ENCODE measurements at places on chromosomes 11 and 22. TPM values are rescaled to one million over a fixed set of nuclear protein-coding genes. Genes with fewer than 3 reads are reported as not detected.

The COMMD9 gene
- total RNA-seq: 23.9 TPM

The JAM3 gene
- 53.9 TPM for total RNA-seq

The P2RY2 gene
- not detected for total RNA-seq

DNA sequence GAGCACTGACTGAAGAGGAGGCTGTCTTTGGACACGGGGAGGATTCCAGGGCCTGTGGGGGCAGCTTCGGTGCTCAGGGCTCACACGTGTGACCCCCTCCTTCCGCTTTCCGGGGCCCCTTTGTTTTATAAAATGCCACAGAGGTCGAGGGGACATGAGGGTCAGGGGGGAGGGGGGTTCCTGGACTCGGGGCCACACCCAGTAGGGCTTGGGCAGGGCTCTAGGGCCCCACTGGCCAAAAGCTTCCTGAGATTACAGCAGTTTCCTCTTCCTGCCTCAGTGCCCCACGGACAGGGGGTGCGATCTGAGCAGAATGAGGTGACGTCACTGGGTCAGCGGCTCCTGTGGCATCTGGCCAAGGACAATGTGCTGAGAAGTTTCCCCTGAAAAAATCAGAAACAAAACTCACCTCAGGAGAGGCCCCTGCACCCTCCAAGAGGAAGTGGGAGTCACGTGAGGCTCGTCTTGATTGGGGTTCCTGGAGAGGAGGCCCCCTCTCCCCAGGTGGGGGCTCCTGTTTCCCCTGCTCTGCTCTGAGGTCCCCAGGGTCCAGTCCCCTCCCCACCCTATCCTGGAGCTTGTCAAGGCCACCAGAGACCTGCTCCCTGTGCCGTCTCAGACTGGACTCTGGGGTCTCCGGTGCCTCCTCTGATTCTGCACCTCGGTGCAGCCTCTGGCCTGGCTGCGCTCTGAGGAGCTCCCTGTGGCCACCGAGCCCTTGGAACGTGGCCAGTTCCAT is 6.4 kb upstream of the IFITM3 start:
- peak; percentile 32 for DNase-seq

DNA sequence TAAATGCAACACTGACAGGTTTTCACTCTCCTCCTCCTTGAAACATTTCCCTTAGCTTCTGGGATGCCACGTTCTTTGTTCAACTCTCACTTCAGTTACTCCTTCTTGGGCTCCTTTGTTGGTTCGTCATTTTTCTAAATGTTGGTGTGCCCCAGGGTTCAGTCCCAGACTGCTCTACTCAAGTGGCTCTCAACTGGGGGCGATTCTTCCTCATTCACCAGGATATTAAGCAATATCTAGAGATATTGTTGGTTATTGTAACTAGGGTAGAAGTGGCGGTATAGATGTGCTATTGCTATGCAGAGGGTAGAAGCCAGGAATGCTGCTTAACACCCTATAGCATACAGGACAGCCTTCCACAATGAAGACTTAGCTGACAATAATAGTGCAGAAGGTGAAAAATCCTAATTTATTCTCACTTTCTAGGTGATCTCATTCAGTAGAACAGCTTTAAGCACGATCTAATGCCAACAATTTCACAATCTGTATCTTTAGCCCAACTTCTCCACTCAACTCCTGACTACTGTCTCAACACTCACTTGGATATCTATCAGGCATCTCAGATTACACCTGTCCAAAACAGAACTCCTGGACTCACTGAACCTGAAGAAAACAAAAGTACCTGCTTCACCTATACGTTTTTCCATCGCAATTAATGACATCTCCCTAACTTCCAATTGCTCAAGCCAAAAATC is 4.6 kb downstream of the NUP160 start:
- no peak for DNase-seq

GRCh38 chr11:109851780-109852390 is 241.3 kb upstream of the ZC3H12C start:
- no peak for DNase-seq

DNA sequence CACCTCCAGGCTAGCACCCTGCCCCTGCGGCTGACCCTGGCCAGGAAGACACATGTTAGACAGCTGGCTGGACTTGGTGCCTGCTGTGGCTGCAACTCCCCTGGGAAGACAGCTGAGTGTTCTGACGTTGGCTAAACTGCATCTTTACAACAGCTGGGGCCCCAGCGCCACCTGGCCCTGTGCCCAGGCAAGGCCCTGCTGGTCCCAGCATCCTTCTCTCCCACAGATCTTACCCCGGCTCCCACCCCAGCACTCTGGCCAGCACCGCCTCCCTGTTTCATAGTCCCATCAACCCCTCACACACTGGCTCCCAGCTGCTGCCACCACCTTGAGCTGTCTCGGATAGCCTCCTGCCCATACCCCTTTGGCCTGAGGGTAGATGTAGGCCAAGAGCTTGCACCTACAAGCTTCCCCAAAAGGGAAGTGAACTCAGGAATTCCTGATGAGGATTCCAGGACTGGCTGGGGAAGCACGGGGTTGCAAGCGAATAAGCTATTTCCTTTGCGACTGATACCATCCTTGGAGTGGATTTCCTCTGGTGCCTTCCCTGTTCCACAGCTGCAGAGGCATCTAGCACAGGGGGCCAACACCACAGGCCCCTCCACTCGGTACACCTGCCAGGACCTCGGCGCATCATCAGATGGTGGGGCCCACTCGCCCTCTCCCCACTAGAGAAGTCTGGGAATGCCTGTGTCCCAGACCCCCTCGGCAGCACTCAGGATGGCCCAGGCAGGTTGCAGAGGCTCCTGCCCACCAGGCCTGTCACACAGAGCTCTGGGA is 28.5 kb downstream of the RSPH14 start:
- DNase-seq: peak; percentile 18
